Psoas muscle (tissue), 8 donors: ENCODE measurements at places on chromosomes 5 and 9. TPM values are rescaled to one million over a fixed set of nuclear protein-coding genes. Genes with fewer than 3 reads are reported as not detected.
A peak's percentile ranks its signal among the peaks of the same experiment; 100 is the strongest.

Gene FBXL7
- 7.5 TPM for total RNA-seq

Gene SLC23A1
- total RNA-seq, result not detected

Gene IL17B
- total RNA-seq, result not detected

DNA sequence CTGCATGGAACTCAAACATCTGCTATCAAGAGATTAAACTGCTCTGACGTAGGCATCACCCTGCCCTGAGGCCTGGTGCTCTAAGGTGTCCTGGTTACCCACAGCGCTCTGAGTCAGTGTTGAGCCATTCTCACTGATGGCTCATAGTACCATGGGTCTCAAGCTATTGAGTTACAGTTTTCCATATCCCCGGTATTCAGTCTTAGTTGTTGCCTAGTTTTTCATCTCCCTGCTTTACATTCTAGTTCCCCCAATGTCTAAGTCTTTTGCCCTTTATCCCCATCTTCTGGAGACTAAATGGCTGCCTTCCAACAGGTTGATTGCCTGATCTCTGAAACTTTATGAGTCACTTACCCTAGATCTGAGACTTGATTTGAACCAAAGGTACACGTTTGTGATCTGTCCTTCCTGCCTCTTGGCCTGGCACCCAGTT, 161.2 kb upstream of the PTGER4 start:
- no peaks in the 10 kb centered on the region for H3K36me3 ChIP-seq
- no peaks in the 10 kb centered on the region for H3K4me1 ChIP-seq
- no peaks in the 10 kb centered on the region for H3K27me3 ChIP-seq

- H3K4me1 ChIP-seq, result peaks cover 5% of the 10 kb centered on the region
- no peak for DNase-seq
- H3K36me3 ChIP-seq, result no peaks in the 10 kb centered on the region
- no peak overlapping the region for H3K27ac ChIP-seq
- no peaks in the 10 kb centered on the region for H3K27me3 ChIP-seq
Measured at GRCh38 chr9:7342229-7342628, 457.3 kb downstream of the DMAC1 start.

GRCh38 chr9:21030389-21031035, 928 bp downstream of the HACD4 start:
- no peaks in the 10 kb centered on the region for H3K27me3 ChIP-seq
- peak overlapping the region; percentile 65 for H3K4me3 ChIP-seq
- H3K36me3 ChIP-seq, result no peaks in the 10 kb centered on the region

GRCh38 chr5:151270599-151270998, 17.6 kb downstream of the GM2A start:
- H3K27ac ChIP-seq, result no peak overlapping the region
- H3K4me1 ChIP-seq, result no peaks in the 10 kb centered on the region
- no peaks in the 10 kb centered on the region for H3K27me3 ChIP-seq
- DNase-seq, result no peak
- H3K4me3 ChIP-seq, result no peak overlapping the region
